ENCODE measurements at places on chromosomes 11 and 22. TPM values are rescaled to one million over a fixed set of nuclear protein-coding genes. Genes with fewer than 3 reads are reported as not detected.

GRCh38 chr11:17790453-17790852, 55.9 kb downstream of the KCNC1 start:
- DNase-seq: no peak

The VSIG10L2 gene
- total RNA-seq: not detected

- DNase-seq: no peak
These were observed 83.5 kb upstream of the OR9Q1 start for GRCh38 chr11:57940044-57940756.

DNA sequence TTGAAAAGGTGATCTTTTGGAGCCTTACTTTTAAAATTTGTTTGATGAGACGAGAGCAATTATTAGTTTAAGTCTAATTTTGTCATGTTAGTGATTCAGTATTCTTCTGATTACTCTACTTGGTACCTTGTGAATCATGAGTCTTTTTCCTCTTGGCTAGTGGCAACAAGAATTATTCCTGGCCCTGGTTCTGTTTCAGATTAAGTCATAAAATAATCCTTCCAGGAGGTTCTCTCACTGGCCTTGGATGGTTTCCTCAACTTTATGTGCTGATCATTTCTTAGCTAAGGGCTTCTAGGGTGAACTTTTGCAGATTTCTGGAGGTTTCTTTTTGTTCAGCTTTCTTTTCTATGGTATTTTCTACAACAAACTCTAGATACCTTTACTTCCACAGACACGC, 741.8 kb upstream of the LUZP2 start:
- no peak for DNase-seq

GRCh38 chr11:83642500-83642899, 356.3 kb upstream of the CCDC90B start:
- no peak for DNase-seq

DNA sequence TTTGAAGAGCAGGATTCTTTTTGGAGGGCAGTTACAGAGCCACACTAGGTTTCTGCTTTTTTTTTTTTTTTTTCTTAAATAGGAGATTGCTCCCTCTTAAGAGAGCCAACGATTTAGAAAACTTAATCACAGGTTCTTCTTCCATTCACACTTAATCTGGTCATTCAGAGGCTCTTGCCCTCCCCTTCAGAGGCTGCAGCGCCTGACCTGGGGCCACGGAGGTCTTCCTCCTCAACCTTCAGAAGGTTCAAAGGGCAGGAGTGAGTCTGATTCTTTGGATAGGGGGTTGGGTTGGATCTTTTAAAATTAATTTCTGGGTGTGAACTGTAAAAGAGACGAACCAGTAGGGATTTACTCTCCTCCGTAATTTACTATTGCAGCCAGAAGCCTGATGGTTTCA, 57.1 kb downstream of the ZNRF3 start:
- no peak for DNase-seq

GRCh38 chr11:114606003-114606801, 10.6 kb upstream of the NXPE4 start:
- DNase-seq: no peak

DNA sequence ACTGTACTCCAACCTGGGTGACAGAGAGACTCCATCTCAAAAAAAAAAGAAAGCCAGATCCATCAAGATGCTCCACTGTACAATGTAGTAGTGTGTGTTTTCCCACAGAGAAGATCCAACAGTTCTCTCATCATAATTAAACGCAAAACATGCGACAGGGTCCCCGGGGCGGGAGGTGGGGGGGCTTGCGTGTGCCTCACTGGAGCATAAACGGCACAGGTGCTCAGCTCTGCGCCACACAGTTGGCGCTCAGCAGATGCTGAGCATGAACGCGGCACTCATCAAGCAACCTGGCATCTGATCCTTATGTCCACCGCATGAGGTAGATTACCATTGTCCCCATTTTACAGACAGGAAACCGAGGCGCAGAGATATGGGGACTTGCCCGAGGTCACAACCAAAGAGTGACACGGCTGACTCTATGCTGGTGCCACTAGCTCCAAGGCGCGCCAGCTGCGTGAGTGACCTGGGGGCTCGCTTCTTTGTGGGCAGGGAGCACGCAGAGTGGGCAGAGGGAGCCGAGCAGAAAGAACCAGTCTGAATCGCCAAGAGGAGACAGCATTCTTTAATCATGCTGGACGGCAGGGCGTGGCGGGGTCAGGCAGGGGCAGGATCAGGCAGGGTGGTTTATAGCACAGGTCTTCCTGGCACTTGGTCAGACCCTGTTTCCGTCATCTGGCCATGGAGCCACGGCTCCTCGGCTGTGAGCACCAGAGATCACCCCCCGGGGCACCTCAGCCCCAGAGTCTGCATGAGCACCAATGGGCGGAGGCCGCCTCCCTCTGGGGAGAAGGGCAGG, 8.2 kb downstream of the C1QTNF6 start:
- DNase-seq: no peak

- DNase-seq: no peak
These were observed 2.5 kb downstream of the TSPO start for GRCh38 chr22:43153899-43154298.

DNA sequence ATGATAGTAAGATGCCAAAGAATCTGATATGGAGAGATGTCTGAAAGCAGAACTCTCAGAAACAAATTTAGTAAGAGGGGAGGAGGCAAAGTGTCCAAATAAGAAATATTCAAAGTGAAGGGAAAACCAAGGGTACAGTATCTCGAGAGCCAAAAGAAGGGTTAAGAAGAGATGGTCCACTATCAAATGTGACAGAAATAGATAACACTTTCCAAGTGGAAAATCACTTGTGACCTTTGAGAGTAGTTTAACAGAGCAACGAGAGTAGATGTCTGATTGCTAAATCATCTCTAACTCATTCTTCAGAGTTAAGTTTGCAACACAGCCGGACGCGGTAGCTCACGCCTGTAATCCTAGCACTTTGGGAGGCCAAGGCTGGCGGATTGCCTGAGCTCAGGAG, 4.3 kb upstream of the BUD13 start:
- no peak for DNase-seq

- no peak for DNase-seq
These were observed 199.7 kb downstream of the CTTN start for GRCh38 chr11:70597751-70598625.

DNA sequence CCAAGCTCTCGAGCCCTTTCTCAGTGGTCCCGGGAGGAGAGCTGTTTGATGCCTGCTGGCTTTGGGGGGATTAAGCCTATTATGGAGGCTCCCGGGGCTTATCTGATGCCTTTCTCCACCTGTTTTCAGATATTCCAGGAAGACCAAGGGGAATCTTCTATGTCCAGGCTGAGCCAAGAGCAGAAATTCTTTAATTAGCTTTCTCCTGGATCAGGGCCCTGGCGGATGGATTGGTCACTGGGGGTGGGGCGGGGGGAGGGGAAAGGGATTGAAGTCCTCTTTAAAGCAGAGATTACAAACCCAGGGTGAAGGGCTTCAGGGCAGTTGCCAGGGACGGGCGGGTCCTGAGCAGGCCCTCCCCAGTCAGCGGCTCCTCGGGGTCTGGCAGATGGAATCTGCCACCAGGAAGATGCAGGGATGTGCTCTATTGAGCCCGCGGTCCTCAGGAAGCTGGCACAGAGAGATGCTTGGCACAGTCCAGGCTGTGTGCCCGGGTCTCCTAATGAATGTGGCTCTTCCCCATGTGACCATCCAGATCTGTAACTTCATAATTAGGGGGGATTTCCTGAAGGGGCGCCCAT, 33.6 kb downstream of the MACROD1 start:
- no peak for DNase-seq

- DNase-seq: peak; percentile 35
These were observed 3.1 kb downstream of the ASRGL1 start for GRCh38 chr11:62340269-62340901.

DNA sequence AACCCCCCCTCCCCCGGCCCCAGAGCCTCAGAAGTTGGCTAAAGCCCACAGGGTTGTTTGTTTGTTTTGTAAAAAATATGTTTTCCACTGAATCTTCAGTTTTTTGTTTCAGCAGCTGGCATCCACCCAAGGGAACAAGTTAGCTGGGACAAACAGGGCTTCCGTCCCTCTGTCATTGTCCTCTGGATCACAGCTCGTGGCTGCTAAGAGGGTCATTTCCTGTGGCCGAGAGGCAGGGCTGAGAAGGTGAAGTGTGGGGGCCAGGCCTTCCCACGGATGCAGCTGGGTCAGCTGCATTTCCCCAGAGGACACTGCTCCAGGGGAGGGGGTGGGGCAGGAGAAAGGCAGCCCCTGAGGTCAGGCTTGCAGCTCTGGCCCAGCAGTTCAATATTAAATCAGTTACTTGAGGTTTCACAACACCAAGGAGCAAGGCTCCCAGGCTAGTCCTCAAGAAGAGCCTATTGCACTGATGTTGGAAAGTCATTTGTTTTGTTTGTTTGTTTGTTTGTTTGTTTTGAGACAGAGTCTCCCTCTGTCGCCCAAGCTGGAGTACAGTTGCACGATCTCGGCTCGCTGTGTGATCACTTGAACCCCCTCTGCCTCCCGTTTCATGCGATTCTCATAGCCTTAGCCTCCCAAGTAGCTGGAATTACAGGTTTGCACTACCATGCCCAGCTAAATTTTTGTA, 34.4 kb upstream of the SMTN start:
- no peak for DNase-seq

The LPXN gene
- 5.5 TPM for total RNA-seq

GRCh38 chr11:126793596-126793995, 207.0 kb downstream of the KIRREL3 start:
- no peak for DNase-seq

The USP2 gene
- 0.21 TPM for total RNA-seq
